ENCODE measurements at places on chromosomes 1 and 21.

DNA sequence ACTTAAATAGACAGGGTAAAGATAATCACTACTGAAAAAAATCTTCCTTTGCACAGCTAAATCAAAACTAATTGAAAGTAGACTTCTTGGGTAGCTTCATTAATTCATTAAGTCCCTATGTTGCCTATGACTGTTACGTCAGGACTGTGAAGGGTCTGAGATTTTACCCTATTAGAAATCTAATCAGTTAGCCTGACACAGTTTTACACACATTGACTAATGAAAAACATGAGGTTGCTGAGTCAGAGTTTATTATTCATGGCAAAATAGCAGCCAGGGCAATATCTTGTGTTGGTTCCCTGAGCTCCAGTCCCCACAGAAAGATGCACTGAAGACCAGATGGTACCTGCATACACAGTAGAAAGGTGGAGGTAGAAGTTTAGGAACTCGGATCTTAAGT is 262.5 kb upstream of the ZP4 start:
- no peak for DNase-seq

GRCh38 chr1:119752592-119752991 is 16.1 kb downstream of the HMGCS2 start:
- DNase-seq: no peak

DNA sequence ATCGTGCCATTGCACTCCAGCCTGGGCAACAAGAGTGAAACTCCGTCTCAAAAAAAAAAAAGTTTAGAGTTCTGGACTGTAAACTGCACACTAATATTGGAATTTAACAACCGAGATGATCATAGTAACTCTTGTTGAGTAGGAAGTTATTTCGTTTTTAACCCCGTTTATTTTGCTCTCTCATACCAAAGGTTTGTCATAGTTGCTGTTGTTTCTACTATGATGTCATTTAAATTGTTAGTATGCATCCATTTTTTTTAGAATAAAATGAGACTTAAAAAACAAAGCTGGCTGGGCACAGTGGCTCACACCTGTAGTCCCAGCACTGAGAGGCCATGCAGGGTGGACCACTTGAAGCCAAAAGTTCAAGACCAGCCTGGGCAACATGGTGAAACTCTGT is 49.3 kb downstream of the DOP1B start:
- DNase-seq: no peak

DNA sequence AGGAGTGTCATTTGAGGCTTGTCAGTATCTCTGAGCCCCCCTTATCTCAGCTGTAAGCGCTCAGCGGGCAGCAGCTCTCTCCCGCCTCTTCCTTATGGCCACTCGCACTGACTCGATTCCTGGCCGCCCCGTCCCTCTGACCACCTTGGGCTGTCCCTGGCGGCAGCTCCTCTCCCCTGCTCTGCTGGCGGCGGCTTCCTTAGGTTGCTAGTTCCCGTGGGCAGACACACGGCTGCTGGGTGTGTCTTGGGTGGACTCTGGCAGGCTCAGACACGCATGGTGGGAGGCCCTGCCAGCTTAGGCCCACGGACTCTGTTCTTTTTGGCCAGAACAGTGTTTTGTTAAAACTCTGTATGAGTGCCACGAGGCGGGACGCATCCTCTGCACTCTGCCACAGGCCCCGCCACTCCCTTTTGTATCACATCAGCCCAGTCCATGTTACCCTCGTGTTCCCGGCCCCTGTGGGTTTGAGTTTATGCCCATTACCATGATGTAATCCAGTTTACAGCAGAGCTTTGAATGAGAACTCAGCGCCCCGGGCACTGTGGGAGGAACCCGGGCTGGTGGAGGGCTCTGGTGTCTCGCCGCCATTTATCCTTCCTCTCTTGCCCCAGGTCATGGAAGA is 45.9 kb downstream of the COQ8A start:
- DNase-seq: no peak

GRCh38 chr1:14625996-14626395 is 27.5 kb downstream of the KAZN start:
- DNase-seq: no peak
